ENCODE measurements at places on chromosomes 5 and 9.
A peak's percentile ranks its signal among the peaks of the same experiment; 100 is the strongest.

GRCh38 chr9:99998866-99999265 lies 92.4 kb downstream of the STX17 start:
- no peak for DNase-seq

- DNase-seq: no peak
Observed at GRCh38 chr5:119951330-119951934, 322.1 kb downstream of the FAM170A start.

DNA sequence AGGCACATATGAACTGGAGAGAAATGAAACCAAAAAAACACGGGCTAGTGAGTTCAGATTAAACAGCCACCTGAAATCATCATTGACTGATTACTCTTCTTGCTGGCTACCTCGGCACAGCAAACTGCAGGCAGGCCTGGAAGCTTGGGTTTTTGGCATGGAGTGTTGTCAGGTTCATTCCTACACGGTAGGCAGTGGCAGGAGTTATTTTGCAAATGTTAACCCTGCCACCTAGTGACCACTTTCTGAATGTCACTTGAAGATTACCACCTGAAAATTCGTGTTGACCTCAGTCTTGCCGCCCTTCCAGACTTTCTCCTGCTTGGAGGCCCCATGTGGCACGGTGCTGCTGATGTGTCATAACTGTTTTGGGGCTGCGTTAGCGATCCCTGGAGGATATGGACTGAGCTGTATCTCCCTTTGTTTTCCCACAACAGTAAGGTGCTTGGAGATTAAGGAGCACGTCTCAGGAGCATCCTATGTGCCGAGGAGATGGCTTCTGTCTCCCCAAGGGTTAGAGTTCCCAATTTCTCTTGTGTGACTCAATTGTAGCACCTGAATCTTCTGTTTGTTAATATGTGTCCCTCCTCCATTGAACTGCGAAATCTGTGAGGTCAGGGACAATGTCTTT lies 12.7 kb upstream of the CD180 start:
- peak; percentile 83 for DNase-seq

- DNase-seq: no peak
Observed at GRCh38 chr5:167295681-167296005, 995.8 kb upstream of the WWC1 start.

- DNase-seq: no peak
Observed at GRCh38 chr5:27652505-27652904, 614.1 kb upstream of the CDH9 start.

GRCh38 chr9:16868701-16869100 lies 1.8 kb downstream of the BNC2 start:
- DNase-seq: no peak

DNA sequence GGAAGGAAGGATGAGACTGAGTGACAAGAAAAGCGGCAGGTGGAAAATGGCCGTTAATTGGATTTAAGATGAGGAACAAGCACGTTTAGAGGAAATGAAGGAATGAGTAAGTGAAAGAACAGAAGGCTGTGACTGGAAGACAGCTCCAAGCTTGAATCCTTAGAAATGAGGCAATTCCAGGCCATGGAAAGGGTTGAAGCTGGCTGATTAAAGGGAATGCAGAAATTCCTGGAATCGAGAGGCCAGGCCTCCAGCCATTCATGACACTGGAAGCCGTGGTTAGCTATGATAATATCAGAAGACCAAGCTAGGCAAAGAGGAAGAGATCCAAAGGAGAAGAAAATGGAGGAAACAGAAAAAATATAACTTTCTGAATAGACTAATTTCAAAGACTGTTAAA lies 84.2 kb downstream of the ARL15 start:
- no peak for DNase-seq

DNA sequence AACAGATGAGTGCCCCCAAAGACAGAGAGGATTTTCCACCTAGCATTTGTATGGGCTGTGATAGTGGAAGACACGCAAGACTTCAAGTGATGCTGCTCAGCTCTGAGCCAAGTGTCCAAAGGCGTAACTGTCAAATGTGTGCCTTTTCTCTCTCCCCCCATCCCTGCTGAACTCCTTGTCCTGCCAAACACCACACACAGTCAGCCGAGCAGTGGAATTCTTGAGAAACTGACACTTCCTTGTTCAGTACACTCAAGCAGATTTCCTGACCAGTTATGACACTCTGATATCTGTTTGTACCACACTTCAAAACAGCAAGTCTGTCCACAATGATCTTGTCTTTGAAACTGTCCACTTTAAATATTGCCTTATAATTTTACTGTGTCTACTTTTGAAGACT lies 166.4 kb downstream of the PIK3R1 start:
- peak; percentile 39 for DNase-seq

DNA sequence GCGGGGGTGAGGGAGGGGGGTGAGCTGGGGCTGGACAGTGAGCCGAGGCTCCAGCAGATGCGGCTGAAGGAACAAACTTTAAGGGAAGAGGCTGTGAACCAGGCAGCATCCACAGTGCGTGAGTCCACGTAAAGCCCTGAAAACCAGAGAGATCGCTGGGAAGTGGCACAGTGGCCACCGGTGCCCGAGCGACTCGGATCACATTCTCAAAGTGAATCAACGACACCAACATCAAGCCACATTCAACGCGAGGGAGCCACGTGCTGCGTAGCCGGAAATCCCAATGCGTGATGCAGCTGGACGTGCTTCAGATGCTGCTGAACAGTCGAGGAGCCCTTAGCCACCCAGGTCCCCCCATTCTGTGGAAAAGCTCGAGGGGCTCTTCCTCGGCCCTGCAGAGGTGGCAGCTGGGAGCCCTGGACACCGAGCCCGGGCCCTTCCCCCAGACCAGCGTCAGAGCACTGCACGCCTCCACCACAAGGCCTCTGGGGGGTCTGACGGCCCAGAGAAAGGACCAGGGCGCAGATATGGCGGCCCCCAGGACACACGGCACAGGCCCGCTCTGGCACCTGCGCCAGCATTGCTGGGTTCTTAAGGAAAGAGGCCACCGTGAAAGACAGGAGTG lies 53.7 kb upstream of the EXOC3 start:
- DNase-seq: no peak

DNA sequence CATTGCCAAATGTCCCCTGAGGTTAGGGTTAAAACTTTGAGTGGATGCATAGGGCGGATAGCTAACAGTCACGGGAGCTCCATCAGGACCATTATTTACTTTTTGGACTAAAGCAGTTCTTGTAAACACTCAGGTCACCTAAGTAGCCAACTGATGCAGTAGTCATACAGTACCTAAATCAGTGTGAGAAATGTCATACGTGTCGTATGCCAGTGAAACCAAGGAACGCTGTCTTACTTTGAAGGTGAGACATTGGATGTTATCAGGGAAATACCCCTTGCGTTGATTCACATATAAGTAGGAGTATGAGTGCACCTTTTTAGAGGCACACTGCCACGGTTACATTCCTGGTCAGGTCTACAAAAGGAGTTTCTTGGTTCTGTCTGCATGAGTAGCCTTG lies 101.9 kb downstream of the LNPEP start:
- no peak for DNase-seq

GRCh38 chr5:72268753-72269410 lies 51.2 kb downstream of the MRPS27 start:
- peak; percentile 8 for DNase-seq

GRCh38 chr9:92275541-92275940 lies 18.0 kb downstream of the IARS1 start:
- peak; percentile 6 for DNase-seq

DNA sequence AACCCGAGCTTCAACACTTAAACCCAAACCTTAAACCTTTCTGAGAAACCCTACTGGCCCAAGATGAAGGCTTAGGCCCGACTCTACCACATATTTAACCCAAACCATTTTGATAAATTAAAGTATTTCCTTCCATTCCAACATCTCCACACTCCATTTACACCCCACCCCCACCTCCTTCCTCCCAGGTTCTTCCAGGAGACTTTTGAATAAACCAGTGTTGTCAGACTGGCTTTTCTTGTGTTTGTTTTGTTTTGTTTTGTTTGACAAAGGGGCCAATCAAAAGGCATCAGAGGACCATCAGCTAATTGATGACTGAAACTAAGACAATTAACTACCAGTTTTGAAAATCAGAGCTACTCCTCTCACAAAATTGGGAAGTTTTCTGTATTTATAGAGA lies 4.6 kb upstream of the ZNF608 start:
- no peak for DNase-seq

DNA sequence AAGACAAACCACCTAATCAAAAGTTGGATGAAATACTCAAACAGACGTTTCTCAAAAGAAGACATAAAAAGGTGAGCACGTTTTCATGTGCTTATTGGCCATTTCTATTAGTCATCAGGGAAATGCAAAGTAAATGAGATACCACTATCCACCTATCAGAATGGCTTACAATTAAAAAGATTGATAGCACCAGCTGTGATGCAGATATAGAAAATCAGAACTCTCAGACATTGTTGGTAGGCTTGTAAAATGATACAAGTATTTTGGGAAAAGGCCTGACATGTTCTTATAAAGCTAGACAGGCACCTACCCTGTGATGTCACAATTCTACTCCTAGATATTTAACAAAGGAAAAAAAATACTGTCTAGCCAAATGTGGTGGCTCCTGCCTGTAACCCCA lies 44.0 kb upstream of the SLC30A5 start:
- no peak for DNase-seq

- no peak for DNase-seq
Observed at GRCh38 chr5:142074006-142074405, 34.6 kb upstream of the NDFIP1 start.

- DNase-seq: no peak
Observed at GRCh38 chr5:52605317-52606313, 182.1 kb upstream of the ITGA1 start.

- no peak for DNase-seq
Observed at GRCh38 chr5:64958757-64959391, 190.1 kb downstream of the CWC27 start.

DNA sequence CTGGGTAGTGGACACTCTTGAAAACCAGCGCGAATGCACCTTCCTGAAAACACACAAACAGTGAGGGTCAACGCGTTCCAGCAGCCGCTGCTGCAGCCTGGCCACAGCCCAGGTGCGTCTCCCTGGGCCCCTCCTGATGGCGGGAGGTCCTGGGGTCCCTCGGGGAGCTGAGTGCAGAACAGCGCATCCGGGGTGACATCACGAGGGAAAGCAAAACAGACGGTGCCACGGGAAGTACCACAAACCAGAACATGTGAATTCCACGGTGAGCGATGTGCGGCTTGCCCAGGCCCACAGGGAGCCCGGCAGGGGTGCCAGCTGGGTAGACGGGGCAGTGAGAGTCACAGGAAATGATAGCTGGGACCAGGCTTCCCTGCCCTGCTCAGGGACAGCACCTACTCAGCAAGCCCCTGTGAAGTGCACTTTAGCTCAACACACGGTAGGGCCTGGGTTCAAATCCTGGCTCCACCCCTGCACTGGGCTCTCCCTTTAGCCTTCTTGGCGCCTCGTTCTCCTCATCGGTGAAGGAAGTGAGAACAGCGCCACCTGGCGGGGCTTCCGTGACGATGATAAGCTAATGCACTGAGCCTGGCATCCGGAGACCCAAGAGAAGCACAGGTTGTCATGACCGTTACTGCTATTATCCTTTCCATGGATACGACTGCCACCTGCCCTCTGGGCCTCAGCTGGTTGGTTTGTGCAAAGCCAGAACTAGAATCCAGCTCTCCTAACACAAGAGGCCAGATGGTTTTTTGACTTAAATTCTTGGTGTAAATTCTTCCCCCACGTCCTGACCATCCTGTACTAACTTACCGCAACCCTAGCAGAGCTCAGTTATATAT lies 24.6 kb downstream of the GFPT2 start:
- peak; percentile 75 for DNase-seq

- no peak for DNase-seq
Observed at GRCh38 chr5:97636766-97637165, 453.7 kb upstream of the RIOK2 start.

DNA sequence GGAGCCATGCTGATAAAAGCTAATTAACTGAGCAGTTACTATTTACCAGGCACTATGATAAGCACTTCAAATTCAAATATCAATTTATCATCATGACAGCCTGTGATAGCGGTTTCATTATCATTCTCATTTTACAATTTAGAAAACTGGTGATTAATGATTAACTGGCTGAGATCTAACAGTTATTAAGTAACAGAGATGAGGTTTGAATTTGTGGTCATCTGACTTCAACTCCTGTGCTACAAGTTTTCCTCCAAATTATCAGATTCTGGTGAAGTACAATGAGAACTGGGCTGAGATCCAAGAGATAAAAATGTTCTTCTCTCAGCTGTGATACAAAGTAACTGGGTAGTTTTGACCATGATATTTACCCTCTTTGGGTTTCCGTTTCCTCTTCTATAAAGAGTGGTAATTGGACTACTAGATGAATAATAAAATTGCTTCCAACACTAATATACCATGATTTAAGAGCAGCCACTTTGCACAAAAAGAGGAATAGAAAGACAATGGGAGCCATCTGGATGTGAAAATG lies 74.5 kb upstream of the CCNG1 start:
- no peak for DNase-seq

Measured in CD14-positive monocyte (primary cell).